8988T (cell line): ENCODE measurements at places on chromosomes 5 and 9.

DNA sequence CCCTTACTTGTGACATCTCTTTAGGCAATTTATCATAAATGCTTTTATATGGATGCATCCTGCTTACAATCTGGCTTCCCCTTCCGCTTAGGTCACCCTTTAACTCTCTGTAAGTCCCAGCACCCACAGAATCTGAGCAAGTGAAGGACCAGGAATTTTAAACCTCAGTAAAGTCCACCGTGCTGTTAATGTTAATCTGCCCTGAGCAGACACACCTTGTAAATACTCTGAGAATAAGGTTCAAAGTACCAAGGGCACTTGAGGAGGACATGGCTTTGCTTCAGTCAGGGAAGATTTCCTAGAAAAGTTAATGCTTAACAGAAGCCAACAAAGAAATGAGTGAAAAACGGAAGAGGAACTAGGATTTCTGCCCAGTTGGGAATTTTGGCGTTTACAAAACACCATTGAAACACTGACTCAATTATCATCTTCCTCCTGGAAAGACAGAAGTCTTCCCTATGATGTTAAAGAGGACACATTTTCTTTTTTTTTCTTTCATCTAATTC, 26.4 kb upstream of the TTC39B start:
- DNase-seq: no peak

DNA sequence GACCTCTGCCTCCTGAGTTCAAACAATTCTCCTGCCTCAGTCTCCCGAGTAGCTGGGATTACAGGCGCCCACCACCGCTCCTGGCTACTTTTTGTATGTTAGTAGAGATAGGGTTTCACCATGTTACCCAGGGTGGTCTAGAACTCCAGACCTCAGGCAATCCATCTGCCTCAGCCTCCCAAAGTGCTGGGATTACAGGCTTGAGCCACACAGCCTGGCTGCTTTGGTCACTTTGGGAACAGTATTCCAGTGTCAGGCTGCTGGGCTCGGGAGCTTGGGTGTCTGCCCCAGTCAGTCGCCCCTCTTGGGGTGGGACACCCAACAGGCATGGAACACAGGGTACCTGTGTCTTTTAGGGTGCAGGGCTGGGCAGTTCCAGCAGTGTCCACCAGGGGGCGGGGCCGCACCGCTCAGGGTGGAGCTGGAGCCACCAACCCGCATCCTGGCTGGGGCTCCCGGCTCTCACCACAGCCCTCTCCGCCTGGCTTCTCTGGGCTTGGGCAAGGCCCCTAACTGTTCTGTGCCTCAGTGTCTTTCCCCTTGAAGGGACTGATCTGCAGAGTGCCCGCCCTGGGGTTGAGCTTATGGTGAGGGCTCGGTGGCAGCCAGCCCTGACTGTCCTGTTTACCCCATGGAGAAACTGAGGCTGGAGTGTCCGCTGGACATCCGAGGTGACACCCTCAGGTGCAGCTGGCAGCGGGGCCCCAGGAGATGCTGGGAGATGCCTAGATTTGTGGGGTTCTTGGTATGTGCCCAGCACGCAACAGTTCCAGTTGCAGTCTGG, 6.4 kb upstream of the RNU6ATAC start:
- DNase-seq: no peak

DNA sequence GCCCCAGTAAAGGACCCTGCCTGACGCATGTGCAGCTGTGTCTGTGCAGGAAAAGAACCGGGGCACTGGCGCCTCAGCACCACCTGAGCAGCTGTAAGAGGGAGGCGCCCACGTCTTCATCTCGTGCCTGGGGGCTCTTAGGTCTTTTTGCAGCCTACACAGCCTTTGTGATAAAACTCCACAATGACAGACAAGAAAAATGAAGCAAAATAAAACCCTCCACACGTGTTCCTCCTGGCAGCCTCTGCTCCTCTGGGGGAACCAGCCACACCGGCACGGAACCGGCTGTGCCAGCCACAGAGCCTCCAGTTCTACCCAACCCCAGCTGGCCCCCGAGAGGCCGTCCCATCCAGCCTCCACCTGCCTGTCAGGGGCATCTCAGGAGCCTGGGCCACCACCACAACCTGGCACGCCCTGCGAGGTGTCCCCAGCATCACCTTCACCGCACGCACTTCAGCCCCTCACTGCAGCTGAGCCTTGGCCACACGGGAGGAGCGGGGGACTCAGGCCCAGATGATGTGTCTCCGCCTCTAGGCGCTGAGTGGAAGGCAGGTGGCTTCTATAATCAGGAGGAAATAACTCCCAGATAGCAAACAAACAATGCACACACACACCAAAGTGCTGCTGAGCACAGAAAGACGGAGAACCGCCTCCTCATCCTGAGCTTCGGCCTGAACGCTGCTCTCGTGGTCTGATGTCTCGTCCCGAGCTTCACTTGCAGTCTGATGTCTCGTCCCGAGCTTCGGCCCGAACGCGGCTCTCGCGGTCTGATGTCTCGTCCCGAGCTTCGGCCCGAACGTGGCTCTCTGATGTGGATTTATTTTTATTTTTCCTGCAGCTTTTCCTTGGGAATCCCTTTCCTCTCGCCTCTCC, 28.6 kb upstream of the NSMF start:
- peak; percentile 16 for DNase-seq

GRCh38 chr9:127162864-127163365, 40.5 kb upstream of the ANGPTL2 start:
- no peak for DNase-seq

- no peak for DNase-seq
These were observed 29.6 kb downstream of the IRF1 start for GRCh38 chr5:132460846-132461568.

DNA sequence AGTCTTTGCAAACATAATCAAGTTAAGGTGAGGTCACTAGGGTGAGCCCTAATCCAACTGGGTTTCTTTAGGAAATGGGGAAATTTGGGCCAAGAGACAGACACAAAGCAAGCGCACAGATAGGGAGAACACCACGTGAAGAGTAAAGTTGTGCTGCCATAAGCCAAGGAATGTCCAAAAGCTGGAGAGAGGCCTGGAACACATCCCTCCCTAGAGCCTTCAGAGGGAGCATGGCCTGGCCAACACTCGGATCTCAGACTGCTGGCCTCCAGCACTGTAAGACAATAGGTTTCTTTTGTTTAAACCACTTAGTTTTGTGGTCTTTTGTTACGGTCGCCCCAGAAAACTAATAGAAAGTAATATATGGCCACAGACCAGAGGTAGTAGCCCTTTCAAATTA, 8.1 kb upstream of the ROR2 start:
- no peak for DNase-seq
